ENCODE measurements at places on chromosomes 1 and 21.

DNA sequence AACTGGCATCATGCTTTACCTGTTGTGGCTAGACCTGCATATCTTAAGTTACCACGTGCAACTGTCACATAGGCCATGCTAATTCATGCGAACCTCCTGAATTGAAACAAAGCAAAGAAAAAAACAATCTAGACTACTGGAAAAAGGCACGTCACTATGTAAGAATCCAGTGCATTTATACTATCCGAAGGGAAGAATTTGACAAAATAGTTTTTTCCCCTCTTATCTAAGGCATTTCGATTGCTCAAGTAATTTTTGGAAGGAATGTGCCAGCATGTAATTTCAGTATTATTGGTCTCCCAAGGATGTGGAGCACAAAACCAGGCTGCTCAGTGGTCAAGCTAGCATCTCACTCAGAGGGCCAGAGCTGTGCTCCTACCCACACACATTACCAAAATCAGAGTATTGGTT, 31.5 kb upstream of the C1orf198 start:
- DNase-seq, result no peak

GRCh38 chr1:228095161-228095560, 8.0 kb downstream of the C1orf35 start:
- no peak for DNase-seq

DNA sequence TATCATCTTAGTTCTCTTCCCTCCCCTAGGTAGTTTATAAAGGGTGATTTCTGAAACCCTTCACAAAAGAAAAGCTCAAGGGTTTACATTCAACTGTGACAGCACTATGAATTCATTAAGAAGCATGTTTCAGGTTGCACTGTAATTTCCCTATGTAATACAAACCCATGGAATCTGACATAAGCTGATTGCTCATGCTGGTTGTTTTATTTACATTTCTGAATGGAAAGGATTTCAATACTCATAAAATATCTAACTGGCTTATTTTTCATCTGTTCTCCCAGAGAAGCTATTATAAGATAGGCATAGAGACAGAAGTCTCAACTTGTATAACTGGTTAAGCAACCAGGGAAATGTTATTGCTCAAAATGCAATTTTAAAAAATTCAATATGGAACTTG, 20.5 kb downstream of the WNT2B start:
- DNase-seq, result no peak

DNA sequence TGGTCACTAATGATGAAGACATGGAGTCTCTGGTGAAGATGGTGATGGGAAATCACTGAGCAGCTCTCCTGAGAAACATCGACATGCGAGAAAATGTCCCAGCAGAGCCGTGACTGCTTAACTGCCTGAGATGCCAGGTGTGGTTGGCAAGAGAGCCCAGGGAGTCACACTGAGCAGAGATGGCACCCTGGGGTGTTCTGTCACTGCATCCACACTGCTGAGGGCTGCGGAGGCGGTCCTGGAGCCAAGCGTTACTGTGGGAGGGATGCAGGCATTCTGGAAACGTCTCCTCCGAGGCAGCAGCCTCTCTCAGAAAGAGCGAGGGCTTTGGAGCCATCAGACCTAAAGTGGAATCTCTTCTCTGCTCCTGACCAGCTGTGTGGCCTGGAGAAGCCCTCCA, 57.2 kb downstream of the EPHB2 start:
- DNase-seq, result no peak

DNA sequence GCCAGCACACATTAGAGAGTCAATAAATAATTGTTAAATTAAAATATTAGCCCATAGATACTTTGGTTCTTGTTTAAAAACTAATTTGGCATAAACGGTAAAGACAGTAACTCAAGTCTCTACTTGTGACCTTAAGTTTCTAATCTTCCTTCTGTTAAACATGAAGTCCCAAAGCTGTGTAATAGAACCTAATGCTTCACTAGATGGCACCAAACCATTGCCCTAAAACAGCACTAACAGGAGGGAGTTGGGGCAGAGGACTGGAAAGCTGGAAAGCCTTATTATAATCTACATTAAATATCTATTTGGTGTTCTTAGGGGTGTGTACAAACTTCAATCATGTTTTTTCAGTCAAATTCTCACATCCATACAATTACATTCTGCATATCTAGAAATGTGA, 176.7 kb downstream of the OLFM3 start:
- DNase-seq, result no peak

Measured in MM.1S (cell line).